ENCODE measurements at places on chromosomes 13 and 19. TPM values are rescaled to one million over a fixed set of nuclear protein-coding genes. Genes with fewer than 3 reads are reported as not detected.

TMC4 gene
- total RNA-seq = 1.3 TPM

GTPBP3 gene
- total RNA-seq = 31.2 TPM

- no peaks in the 10 kb centered on the region for H3K36me3 ChIP-seq
- no peak overlapping the region for H3K27ac ChIP-seq
- H3K4me3 ChIP-seq = no peak overlapping the region
Observed at GRCh38 chr19:39913682-39914333, 20.6 kb downstream of the FCGBP start.

- H3K27me3 ChIP-seq = no peaks in the 10 kb centered on the region
- H3K27ac ChIP-seq = no peak overlapping the region
- no peaks in the 10 kb centered on the region for H3K4me1 ChIP-seq
Observed at GRCh38 chr13:101691341-101691860, 238.9 kb downstream of the ITGBL1 start.

- H3K36me3 ChIP-seq = no peaks in the 10 kb centered on the region
- H3K4me1 ChIP-seq = no peaks in the 10 kb centered on the region
- H3K27ac ChIP-seq = peak overlapping the region; percentile 88
- no peaks in the 10 kb centered on the region for H3K27me3 ChIP-seq
- H3K4me3 ChIP-seq = peak overlapping the region; percentile 80
- peak; percentile 47 for DNase-seq
Observed at GRCh38 chr13:19782049-19782726, 557 bp downstream of the PSPC1 start.

DNA sequence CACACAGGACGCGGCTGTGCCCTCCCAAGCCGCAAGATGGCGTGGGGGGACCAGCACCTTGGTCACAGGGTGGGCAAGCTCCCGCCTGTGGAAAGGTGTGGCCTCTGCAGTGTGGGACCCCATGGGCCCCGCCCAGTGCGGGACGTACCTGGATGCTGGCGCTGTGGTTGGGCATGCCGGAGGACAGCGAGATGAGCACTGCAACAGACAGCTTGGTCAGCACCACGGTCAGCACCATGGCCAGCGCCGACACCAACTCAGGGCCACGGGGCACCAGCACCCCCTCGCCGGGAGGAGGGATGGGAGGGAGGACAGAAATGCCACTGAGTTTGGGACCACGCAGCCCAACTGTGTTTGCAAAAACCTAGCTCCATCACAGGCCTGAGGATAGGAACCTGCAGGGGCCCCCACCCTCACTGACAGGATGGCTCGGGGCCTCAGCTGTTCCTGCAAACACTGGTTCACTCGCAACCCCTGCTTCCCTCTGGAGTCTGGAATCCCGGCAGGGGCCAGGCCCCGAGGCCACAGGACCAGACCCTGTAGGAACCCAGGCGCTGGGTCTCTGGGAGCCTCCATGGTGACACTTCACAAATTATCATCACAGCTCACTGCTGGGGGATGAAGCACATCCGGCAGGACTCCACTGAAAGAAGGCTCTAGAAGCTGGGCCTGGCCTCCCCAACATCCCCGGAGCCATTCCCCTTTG, 27.1 kb downstream of the IZUMO4 start:
- no peak overlapping the region for H3K4me3 ChIP-seq
- no peaks in the 10 kb centered on the region for H3K4me1 ChIP-seq
- no peaks in the 10 kb centered on the region for H3K27me3 ChIP-seq
- no peaks in the 10 kb centered on the region for H3K36me3 ChIP-seq
- no peak overlapping the region for H3K27ac ChIP-seq

DNA sequence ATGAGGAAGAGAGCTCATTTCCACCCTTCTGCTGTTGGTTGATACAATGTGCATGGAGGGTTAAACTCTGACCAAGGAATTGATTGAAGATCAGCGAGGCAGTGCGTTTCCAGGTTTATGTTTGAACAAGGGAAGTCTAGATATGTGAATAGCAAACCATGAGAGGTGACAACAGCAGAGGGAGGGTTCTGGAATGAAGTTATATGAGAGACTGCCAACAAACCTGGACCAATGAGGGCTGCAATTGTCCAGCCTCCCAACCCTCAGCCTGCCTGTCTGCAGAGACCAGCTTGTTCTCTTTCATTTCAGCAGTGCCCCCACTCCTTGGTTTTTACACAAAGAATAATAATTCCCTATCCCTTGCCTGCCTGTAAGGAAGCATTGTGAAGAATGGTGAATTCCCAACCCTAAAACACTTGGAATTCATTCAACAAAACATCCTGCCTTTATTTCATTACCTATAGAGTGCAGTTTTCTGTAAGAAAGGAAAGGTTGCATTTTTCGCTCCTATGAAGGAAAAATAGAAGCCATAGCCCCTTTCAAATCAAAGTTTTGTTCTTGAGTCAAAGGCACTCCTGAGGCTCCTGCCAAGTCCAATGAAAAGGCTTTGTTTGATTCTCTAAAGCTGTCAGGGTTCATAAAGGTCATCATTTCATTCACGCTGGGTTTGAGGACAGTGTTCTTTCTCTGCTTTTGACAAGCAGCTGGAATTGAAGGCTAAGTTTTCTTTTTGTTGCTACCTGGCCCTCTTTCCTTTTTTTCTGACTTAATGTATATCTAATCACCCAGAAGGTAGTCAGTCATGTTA, 53.6 kb upstream of the ABCC4 start:
- no peak overlapping the region for H3K4me3 ChIP-seq
- no peaks in the 10 kb centered on the region for H3K27me3 ChIP-seq
- no peak for DNase-seq
- no peaks in the 10 kb centered on the region for H3K36me3 ChIP-seq

All from uterus (tissue), 4 donors.